ENCODE measurements at places on chromosomes 7 and 10.

DNA sequence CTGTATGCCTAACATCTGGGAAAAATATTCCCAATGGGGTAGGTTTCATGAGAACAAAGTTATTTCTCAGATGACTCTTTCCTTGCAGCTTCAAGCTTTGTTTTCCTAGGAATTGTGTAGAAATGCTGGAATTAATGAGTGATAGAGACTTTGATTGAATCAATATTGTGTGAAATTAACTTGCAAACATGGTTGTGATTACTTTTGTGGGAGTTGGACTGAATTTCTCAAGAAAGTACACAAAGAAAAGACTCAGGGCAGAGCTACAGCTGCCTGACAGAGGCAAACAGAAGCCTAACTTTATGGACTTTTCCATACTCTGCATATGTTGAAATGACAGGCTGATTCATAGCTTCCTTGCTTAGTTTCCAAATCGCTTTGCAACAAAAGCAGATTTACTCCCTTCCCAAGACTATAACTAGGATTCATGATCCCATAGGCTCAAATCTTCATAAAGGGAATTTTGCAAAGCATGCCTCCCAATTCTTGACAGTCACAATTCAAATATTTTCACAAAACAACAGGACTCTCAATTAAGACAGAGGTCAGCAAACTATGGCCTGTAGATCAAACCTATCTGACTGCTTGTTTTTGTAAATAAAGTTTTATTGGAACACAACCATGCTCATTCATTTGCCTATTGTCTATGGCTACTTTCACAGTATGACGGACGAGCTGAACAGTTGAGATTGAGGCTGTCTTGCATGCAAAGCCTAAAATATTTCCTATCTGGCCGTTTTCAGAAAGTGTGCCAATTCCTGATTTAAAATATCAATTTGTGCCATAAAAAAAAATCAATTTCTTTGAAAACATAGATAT, 27.6 kb downstream of the NRP1 start:
- no peak for DNase-seq

GRCh38 chr10:82027711-82028110, 152.7 kb downstream of the NRG3 start:
- DNase-seq: no peak

DNA sequence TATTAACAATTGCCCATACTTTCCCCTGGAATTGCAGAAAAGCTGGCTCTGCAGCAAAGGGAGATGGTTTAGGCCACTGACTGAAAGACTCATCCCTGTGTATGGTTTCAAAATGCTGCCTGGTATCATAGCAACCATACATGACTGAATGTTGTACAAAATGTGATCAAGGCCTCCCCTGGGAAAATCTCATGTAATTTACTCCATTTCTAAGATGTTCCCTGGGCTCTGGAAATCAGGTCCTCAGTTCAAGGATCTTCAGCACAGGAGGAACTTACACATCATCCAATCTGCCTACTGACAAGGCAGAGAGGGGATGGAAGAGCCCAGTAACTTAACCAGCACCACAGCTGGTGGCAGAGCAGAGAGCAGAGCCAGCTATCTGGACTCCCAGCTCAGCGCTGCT, 111.8 kb downstream of the JAZF1 start:
- DNase-seq: no peak

GRCh38 chr7:135194494-135195095, 16.7 kb downstream of the WDR91 start:
- no peak for DNase-seq

DNA sequence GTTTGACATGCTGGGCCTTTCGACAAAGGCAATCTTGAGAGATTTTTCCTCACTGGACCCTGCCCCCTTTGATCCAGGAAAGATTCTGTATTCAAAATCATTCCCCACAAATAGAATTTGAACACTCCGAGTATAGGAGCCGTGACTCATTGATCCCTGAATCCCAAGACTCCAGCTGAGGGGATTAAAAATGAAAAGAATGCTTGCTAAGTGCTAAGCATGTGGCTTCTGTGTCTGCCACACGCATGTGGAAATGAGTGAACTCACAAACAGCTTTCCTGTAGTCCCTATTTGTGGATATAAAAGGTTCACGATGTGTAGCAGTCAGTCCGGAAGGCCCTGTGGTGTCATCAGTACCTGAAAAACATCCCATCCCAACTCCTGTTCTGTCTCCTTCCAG, 674.3 kb downstream of the SDK1 start:
- DNase-seq: no peak

GRCh38 chr7:73611017-73611555, 13.2 kb downstream of the MLXIPL start:
- DNase-seq: no peak

DNA sequence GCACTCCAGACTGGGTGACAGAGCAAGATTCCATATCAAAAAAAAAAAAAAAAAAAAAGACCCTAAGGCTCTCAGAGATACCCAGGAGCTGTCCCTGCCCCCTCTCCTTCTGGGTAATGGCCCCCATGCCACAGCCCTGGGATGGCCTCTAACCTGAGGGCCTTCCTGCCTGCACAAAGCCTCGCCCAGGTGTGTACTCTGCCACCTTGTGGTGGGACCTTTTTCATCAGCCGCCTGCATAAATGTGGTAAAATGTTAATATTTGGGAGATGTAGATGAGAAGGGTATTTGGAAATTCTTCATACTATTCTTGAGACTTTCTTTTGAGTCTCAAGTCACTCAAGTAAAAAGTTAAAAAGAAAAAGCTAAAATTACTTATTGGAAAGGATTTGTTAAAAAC, 46.3 kb upstream of the RNF216 start:
- no peak for DNase-seq

DNA sequence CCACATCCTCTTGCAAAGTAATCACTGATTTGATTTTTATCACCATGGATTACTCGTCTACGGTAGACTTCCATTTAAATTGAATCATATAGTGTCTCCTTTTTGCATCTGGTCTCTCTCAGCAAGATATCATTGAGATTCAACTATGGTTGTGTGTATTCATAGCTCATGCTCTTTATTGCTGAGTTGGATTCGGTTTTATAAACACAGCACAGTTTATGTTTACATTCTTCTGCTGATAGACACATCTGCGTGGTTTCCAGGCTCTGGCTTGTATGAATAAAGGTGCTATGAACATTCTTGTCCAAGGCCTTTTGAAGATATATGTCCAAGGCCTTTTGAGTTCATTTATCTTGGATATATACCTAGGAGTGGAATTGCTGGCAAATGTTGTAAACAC, 356.5 kb upstream of the CELF2 start:
- DNase-seq: no peak

GRCh38 chr10:104053201-104053600, 32.5 kb downstream of the COL17A1 start:
- no peak for DNase-seq

DNA sequence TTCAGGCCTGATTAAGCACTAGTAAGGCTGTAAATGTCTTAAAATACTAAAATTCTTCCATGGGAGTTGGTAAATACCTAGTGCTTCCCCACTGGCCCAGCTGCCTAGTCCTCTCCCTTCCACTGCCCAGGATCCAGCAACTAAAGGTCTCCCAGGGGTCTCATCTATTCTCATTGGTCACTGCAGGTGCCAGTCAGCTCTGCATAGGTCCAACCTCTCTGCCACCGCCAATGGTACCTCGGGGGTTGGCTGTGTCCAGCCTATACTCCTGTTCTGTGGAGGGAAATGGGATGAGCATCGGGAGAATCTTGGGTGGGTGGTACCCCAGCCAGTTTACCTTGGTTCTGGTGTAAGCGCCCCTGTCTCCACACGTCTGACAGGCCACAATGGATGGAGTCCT, 6.1 kb upstream of the CREB5 start:
- no peak for DNase-seq

DNA sequence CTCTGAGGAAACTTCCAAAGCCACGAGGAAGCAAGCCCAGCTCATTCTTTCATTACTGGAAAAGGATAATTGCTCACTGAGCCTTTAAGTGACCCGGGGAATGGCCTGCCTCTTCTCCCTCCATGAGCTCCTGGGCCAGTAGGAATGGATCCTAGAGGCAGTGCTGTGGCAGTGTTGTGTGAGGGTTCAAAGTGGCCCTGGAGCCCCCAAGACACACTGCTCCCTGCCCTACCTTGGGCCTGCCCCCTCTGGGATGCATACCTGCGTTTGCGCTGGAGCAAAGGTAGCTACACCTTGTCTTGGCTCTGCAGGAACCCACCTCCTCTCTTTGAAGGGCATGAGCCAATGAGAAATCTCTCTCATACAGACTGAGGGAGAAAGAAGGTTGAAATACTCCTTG, 115.8 kb upstream of the ANLN start:
- no peak for DNase-seq

GRCh38 chr7:29216128-29216527, 21.6 kb downstream of the CHN2 start:
- DNase-seq: no peak

GRCh38 chr10:59877191-59877671, 29.1 kb downstream of the CCDC6 start:
- DNase-seq: no peak

- DNase-seq: peak; percentile 72
Measured at GRCh38 chr10:110005719-110006118, 2.1 kb upstream of the ADD3 start.

GRCh38 chr10:3745521-3745920, 39.5 kb downstream of the KLF6 start:
- no peak for DNase-seq

GRCh38 chr10:46292573-46293023, 5.8 kb downstream of the ANTXRL start:
- DNase-seq: no peak

GRCh38 chr10:3926675-3927525, 141.9 kb upstream of the KLF6 start:
- no peak for DNase-seq

DNA sequence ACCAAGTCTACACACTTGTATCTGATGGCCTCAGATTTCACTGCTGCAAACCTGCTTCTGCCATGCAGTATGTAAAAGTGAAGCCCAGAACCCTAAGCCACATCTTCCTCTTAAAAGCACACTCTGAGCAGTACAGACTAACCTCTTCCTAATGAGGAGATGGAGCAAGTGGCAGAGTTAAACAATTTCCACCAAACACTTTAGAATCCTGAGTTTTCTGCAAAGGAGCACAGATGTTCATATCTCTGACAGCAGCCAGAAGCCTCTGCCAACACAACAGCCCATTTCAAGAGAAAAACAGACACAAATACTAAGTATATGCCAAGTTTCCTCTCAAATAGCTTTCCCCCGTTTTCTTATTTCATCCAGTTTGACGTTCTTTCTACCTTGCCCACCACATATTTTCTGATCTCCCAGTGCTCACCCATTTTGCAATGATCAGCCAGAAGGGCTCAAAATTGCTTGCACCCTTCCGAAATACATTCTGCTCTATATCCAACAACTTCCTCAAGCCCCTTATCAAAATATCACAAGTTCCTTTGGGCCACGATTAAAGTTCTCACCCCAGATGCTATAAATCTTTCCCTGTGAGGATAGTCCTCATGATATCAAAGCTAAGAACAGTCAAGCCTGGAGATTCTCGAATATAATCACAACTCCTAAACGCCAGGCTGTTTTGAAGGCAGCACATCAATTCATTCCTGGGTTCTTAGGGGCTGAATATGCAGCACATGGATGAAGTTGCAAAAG, 27.5 kb downstream of the ELMO1 start:
- peak; percentile 49 for DNase-seq

DNA sequence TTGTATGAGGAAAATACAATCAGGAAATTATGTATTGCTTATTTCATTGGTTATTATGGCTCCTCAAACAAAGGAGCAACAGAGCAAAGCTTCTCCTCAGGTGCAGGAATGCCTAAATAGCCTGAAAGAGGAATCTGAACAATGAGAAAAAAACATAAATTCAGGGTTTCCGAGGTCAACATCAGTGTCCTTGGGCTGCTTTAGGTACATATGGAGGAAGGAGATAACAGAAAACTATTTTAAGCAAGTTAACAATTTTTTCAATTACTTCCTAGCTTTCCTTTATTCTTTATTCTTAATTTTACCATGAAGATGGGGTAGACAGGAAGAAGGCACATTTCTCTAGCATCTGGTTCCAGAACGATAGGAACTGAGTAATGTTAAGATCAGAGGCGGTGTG, 14.0 kb downstream of the SLC16A9 start:
- DNase-seq: no peak

DNA sequence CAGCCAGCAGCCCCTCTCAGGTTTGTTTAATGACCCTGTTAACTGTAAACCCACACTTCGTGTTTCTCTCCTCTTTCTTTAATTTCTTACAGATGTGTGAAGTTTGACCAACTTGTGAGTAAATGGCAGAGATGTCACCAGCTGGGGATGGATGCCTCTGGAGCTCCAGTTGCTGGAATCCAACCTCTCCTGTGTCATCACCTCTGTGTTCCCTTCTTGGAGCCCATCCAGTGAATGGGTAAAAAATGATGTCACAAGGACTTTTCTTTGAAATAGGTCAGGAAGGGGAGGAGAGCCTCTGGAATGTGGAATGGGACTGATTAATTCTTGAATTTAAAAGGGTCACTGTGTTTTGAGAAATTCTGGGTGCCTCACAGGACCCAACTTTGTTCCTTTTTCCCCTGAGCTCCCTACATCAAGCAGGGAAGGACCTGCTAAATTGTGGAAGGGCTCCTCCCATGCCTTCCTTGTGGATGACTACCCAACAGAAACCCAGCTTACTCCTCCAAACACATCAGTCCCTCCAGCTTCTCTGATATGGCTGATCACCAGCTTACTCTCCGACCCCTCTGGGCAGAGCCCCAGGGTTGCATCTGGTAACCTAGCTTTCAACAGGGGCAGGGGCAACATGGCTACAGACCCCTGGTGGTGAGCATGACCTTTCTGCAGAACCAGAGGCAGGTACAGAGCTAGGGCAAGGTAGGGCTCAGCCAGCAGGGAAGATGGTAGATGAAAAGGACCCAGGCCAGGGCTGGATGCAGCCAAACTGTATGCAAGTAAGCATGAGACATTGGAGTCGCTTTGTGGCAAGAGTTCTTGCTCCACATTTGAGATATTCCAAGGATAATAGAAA, 67.5 kb downstream of the STRA8 start:
- no peak for DNase-seq

GRCh38 chr7:158101821-158102450, 485.7 kb downstream of the PTPRN2 start:
- DNase-seq: no peak

DNA sequence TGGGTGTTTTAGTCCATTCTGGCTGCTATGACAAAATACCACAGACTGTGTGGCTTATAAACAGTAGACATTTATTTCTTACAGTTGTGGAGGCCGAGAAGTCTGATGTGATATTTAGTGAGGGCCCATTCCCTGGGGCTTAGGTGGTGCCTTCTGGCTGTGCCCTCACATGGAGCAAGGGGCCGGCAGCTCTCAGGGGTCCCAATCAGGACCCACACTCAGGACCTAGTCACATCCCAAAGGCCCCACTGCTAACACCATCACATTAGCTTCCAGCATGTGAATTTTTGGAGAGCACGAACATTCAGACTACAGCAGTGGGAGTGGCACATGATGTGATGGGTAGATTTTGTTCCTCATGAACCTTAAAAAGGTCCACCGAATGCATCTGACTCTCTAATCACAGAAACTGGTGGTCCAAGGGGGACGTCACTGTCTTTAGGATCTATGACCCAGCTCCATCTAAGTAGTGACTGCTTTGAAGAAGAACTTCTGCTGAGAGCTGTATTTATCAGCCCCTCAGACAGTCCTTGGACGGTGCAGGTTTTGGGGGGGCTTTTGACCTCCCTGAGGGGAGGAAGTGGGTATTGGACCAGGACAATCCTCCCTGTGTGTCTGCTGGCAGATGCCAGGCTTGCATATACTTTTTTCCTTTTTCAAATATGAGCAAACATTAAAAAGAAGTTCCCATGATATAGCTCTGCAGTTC, 154.5 kb upstream of the ZNF32 start:
- no peak for DNase-seq

GRCh38 chr7:82291931-82292330, 151.6 kb downstream of the CACNA2D1 start:
- no peak for DNase-seq

- DNase-seq: no peak
Measured at GRCh38 chr7:150376560-150376959, 2.6 kb upstream of the ZNF775 start.

Data from right lung (tissue), 10 donors.